ENCODE measurements at places on chromosomes 6 and 20.

DNA sequence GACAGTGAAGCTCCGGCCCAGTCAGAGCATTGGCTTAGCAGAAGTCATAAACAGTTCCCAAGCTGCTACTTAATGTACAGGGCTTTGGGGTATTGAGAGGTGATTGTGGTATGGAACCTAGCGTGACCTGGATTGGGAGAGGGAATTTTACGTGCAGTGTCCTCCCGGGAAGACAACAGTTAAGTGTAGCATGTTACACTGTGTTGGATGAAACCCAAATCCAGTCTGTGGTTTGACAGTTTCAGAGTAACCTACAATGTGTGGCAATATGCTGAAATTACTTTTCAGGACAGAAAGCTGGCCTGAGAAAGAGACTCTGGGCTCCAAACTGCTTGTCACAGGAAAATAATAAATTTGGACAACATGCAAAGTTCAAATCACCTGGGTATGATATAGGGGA lies 28.1 kb upstream of the RALGAPA2 start:
- DNase-seq = no peak

DNA sequence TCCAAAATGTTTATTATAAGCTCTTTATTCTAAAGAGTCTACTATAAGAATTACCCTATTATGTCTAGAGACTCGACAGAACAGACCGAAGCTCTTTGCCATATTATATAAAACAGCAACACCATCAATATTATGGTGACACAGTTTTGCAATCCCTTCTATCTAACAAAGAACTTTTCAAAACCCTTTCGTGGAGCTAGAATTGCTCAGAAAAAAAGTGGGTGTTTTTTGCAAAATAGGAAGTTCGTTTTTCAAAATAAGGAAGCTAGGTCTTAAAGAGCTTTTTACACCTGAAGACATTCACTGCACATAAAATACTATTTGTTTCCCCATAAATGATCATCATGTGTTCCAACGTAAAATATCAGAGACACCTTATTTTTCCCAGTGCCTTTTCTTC lies 240.0 kb downstream of the FOXC1 start:
- DNase-seq = no peak

GRCh38 chr6:139891471-139891870 lies 517.0 kb upstream of the CITED2 start:
- no peak for DNase-seq

DNA sequence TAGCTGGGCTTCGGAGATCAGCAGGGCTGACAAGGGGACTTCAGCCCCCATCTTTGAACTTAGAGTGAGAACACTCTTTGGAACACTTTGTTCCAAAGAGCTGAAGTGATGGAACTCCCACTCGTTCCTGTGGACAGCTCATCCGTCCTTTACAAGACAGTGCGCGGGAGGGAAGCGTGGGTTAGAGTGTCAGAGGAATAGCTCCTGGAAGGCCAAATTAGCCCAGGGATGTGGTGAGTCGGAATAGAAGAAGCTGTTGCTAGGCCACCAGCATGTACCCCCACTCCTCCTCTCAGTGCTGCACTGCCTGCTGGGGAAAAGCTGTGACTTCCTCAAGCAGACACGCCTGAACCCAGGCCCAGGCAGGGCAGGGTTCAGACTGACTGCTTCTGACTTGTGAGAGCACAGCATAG lies 1.7 kb downstream of the SDCBP2 start:
- DNase-seq = no peak

DNA sequence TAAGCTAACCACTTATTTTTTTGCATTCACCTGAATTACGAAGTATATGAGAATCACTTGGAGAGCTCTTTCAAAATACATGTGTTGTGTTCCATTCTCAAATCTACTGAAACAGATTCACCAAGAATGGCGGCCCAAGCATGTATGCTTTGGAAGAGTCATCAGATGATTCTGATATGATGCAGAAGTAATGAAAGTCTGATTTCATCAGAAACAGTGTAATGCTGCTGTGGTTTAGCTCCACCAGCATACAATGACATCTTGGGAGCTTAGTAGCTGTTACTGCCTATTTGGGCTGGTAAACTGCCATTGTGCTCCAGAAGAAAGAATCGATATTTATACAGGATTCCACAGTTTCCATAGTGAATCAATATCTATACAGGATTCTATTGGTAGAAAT lies 52.9 kb downstream of the UBR2 start:
- no peak for DNase-seq

- no peak for DNase-seq
These were observed 135.9 kb downstream of the C6orf118 start for GRCh38 chr6:165173484-165173883.

DNA sequence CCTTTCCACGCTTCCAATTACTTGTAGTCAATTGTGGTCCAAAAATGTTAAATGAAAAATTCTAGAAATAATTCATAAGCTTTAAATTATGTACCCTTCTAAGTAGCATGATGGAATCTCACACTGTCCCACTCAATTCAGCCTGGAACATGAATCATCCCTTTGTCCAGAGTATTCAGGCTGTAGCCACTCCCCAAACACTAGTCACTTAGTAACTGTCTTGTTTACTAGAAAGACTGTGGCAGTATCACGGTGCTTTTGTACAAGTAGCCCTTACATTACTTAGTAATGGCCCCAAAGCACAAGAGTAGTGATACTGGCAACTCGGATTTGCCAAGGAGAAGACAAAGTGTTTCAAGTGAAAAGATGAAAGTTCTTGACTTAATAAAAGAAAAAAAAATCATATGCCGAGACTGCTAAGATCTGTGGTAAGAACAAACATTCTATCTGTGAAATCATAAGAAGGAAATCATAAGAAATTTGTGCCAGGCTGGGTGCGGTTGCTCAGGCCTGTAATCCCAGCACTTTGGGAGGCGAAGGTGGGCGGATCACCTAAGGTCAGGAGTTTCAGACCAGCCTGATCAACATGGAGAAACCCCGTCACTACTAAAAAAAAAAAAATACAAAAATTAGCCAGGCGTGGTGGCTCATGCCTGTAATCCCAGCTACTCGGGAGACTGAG lies 168.5 kb upstream of the SIM1 start:
- DNase-seq = no peak

DNA sequence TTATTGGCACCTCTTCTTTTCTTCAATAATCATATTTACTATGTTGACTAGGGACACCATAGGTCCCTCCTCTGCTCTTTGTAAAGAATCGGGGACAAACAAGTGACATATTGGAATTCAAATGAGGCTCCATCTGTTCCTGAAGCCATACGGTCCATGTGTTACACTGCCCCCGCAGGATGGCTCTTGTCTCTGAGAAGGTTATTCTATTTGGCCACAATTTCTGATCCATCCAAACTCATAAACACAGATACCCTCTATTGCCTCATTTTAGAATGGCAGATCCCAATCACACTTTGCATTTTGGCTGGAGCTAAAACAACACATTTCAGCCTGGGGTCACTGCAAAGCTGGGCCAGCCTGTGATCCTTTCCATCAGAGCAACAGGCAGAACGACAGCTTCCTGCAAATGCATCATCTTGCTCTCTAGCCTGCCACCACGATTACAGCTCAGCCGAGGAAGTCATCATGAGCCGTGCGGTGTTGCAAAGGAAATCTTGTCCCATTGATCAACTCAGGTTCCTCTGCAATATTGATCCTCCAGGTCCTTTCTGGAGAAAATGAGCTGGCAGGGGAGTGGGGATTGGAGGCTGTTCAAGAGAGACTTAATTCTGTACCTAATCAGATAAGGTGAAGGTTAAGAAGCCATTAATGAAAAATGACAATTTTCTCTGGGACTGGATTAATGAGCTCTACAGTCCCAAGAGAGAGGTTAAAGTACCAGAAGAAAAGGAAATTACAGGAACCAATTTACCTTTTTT lies 73.1 kb downstream of the AGPAT4 start:
- DNase-seq = no peak

- no peak for DNase-seq
These were observed 47.0 kb upstream of the TBX18 start for GRCh38 chr6:84811351-84811750.

- DNase-seq = no peak
These were observed 4.3 kb downstream of the DDRGK1 start for GRCh38 chr20:3199976-3200755.

GRCh38 chr6:109075934-109076333 lies 18.7 kb downstream of the SESN1 start:
- DNase-seq = no peak

GRCh38 chr6:133129556-133129955 lies 111.6 kb upstream of the EYA4 start:
- no peak for DNase-seq

DNA sequence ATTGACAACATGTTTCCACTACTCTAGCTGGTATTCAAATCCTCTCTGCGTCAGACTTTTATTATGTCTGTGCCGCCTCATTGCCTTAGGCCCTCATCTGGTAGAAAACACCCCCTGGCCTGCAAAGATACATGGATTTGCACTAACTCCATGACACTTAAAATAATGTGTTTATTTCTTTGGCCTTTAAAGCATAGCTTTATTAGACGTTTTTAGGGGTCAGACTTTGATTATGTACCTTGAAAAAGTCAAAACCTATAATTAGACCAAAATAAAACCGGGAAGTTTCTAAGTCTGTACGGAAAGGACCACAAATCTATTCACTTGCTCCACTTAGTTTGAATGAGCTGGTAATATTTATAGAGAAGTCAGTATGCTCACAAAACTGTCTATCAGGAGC lies 357.9 kb upstream of the NOX3 start:
- no peak for DNase-seq

- no peak for DNase-seq
These were observed 331.8 kb downstream of the RIMS1 start for GRCh38 chr6:72218125-72218524.

DNA sequence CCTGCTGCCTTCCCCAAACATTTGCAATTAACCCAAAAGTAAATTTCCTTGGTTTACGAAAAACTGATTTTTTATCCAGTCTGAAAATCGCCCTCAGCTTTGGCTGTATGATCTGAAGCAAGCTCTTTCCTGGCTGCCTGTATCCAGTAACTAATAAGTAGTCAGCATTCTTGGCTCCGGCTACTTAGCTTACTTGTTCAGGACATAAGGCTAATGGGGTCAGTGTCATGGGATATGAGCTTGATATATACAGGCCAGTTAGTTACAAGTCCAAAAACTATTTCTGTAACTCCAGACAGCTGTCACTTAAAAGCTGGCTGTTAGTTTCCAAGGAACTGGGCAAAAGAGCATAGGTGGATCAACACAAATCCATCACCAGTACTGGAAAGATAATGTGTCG lies 56.2 kb downstream of the KHDC1L start:
- no peak for DNase-seq

DNA sequence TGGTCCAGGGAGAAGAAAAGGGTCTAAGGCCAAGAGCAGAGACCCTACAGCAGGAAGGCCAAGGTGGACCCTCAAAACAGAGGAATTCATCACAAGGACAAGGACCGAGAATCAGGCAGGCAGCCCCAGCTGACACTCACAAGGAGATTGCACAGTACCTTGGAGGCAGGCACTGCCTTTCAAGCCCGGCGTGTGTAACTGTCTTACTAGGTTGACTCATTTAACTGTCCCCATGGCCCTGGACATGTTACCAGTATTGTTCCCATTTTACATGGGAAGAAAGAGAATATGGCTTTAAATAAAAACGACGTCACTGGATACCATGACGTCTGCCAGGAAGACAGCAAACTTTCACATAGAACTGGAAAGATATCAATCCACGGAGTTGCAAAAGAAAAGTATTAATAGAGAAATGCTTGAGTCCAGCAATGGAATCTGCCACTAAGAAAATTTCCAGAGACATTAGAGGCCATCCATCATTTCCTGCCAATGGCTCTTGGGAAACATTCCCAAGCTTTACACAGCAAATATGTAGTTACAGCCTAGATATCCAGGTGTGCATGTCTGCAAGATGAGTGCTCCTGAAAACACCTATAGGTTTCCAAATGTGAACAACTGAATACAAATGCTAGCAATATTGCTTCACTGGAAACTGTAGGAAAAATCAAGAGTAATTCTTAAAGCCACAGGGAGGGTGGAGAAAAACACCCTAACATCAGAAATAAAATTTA lies 111.5 kb upstream of the RPS6KA2 start:
- DNase-seq = no peak
